ENCODE measurements at places on chromosomes 6 and 20.
A peak's percentile ranks its signal among the peaks of the same experiment; 100 is the strongest.

DNA sequence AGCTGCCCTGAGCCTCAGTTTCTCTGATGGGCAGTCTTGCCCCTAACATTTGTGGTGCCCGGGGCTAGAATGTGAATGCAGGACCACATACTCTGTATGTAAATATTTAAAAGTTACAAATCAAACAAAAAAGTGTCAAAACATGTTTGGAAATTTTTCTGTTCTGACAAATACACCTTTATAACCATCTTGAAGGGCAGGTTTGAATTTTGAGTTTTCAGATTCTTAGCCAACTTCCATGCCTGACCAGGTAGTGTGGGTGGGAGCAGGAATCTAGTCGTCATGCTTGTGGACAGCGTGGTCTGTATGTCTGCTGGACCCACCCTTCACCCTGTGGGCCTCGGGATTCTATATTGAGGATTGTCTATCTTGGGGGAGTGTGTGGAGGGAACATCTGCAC, 325.1 kb downstream of the SOX4 start:
- no peak for DNase-seq

- peak; percentile 71 for DNase-seq
Observed at GRCh38 chr20:23225407-23226060, 125.1 kb upstream of the NXT1 start.

- DNase-seq, result no peak
Observed at GRCh38 chr6:14286634-14287428, 169.3 kb downstream of the CD83 start.

DNA sequence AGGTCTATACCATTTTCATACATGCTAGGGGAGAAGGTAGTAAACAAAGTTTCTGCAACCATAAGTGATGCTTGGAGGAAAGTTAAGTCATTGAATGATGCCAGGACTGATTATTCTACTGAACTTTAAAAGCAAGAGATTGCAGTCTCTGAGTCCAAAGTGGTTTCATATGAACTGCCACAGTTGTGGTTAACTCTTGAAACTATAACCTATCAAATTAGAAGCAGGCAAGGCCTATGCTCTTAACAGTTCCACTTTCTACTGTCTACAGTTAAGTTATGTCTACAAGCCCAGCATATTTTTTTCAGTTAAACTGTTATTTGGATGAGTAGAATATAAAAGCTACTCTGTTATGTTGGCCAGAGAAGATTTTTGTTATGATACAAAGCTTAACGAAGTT, 326.5 kb upstream of the RUNX2 start:
- no peak for DNase-seq

DNA sequence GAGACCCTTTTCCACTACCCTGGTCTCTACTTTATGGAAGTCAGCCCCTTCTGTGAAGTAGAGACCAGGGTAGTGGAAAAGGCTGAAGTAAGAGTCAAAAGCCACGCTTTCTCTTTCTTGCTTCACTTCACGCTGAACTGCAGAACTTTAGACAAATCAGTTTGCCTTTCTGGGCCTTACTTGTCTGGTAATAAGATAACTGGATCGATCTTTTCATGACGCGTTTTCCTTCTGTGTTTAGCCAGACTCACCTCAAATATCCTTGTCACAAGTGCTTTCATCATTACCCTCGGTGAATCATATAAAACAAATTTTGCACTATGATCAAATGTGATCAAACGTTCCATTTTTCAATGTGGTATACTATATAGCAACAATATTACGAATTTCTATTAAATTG, 170.7 kb downstream of the CLIC5 start:
- DNase-seq, result no peak

- no peak for DNase-seq
Observed at GRCh38 chr6:40606526-40606925, 19.4 kb upstream of the LRFN2 start.

- no peak for DNase-seq
Observed at GRCh38 chr20:17620371-17621228, 50.7 kb downstream of the DSTN start.

- no peak for DNase-seq
Observed at GRCh38 chr20:63097336-63097831, 90.6 kb upstream of the BHLHE23 start.

DNA sequence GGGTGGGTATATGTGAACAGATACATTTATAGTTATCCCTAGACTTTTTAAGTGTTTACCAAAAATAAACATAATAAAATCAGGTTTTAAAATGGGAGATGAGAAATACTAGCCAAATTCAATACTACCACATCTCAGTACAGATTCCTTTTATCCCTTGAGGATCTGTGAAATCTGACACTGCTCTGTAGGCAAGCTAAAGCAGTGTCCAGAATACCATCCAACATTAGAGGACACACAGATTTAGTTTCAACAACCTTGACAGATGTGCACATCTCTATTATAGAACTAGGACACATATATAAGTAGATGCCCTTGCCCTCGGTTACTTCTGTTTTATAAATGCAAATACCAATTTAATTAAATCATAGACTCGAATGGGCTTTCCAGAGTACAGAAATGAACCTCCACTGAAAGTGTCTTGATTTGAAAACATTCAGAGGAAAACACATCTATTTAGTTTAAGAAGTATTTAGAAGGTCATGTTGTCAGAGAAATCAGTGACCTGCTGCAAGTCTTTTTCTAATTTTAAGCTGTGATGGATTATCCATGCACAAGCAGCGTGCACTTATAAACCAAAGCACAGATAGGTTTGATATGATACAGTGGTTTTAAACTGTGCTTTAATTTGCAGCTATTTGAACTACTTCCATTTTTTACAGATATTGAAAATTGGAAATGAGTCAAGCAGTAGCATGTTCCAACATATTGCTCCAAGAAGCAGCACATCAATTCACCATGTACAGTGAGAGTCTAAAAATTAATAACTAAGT, 156.3 kb upstream of the EPHA7 start:
- DNase-seq, result no peak

DNA sequence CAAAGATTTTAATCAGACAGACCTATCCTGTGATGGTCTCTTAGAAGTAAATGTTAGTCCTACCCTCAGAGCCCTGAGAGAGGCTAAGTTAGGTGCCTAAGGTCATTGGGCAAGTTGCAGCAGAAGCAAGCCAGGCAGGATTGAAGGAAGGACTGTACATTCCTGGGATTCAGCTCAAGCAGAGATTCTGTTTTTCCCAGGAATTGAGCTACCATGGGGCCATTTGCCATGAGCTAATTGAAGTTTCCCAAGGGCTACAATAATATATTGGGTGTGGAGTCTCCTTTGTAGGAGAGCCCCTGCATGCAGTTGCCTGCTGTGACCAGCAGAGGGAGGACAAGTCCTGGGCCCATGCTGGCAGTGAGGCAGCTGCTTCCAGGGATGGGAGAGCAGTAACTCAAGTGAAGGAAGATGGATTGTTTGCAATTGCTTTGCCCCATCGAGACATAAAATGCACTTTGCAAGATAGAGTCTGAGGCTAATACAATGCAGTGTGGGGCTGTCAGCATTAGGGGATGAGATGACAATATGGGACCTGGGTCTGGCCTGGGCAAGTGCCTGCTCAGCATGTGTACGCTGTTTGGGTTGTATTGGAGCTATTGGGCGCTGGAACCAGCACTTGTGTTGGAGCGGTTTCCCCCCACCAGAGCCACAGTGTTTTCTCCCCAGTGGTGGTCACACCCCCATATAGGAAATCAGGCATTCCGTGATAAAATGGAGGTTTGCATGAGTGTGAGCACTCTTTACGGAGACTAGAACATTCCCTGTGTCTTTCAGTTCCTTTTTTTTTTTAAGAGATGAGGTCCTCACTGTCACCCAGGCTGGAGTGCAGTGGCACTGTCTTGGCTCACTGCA, 27.9 kb downstream of the DNMT3B start:
- peak; percentile 90 for DNase-seq

- no peak for DNase-seq
Observed at GRCh38 chr6:158825038-158825950, 6.1 kb upstream of the EZR start.

DNA sequence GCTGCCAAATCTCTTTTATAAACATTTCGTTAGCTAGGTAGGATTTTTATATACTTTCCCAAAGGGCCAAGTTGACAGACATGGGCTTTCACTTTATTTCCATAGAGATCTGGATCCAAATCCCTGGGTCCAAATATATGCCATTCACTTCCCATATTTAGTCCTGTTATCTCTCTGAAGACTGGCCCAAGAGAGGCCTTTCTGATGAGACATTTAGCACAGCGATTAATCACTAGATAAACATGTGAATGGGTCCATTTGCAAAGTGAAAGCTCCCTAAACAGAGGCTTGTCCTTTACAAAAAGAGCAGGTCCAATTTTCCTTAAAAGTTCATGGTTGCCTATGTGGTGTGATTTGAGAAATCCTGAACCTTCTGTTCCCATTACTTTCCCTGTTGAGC, 132.6 kb downstream of the TRMT11 start:
- no peak for DNase-seq

DNA sequence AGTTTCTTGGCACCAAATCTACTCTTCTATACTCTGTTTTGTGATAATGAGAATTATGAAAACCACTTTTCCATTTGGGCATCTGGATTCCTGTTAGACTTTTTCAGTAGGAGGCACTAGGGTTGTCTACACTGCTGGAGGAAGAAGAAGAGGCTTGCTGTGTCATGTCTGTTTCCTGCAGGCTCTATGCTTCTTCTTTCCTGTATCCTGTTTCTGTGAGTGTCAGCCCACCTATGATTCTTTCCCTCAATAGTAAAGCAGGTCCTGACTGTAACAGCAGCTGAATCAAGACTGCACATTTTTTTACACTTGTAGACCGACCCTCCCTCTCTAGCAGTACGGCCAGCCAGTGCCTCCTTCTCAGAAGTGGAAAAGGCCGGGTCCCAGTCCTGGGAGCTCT, 603.9 kb downstream of the HDGFL1 start:
- no peak for DNase-seq

DNA sequence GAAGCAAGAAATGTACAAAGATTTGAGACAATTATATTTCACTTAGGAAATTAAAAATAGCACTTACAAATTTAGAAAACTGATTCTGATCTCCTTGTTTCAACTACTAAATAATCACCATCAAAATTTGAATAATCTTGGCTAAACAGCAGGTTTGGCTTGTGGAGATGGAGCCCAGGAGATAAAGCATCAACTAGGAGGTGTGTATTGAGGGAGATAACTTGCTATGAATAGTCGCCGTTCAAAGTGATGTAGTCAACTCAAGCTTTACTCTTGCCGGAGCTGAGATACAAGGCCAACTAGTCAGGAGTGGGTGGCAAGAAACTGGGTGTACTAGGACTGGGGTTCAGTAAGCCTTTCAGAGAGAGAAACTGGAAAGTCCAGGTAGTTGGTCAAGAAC, 117.7 kb downstream of the TRMT11 start:
- no peak for DNase-seq

DNA sequence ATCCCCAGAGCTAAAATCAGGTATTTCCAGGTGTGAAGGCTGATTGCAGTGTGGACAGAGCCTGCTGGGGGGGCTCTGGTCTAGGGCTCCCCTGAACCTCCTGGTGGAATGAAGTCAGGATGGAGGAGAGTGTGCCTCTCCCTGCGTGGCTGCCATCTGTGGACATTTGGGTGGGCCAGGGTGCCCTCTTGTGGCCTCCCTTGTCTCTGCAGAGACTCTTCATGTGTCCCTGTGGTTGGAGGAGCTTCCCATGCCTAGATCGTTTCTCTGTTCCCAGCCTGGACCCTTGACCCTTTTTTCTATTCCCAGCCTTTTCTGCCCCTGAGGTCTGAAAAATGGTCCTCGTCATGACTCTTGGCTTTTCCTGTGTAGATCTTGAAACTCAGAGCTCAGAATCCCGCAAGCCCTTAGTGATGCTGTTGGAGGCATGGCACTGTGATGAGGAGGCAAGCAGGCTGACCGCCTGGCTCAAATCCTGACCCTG, 9.9 kb upstream of the PSMF1 start:
- DNase-seq, result peak; percentile 76

- DNase-seq, result no peak
Observed at GRCh38 chr20:9261781-9262180, 192.9 kb downstream of the PLCB4 start.

GRCh38 chr6:112956696-112957535, 609.8 kb downstream of the RFPL4B start:
- peak; percentile 33 for DNase-seq

DNA sequence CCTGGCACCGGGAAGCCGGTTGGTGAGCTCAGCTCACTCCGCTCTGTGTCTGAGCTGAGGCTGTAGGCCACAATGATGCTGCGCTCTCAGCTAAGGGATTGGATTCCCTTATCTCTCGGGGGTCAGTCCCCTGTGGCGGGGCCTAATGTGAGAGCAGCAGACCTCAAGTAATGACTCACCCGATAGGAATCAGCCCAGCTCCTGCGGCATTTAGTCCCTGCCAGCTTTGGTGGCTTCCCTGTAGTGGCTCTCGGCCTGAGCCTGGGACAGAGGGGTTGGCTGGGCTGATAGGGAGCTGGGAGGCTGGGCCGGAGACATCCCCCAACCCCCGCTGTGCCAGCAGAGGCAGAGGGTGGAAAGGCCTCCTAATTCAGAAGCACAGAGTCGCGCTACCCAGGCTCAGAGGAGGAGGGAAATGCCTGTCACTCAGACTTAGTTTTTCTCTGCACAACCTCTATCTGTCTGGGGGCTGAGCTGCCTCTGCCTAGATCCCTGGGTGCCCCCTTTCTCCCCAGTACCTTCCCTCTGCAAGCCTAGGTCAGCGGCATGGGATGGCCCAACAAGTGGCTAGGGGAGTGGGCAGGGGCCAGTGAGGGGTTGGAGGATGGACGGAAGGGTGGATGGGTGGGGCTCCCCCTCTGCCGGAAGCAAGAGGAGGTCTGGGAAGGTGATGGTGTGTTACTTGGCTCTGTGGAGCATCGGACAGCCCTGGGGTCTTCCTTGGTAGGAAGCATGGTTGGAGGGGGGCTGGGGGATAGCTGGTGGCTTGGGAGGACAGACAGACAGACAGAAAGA, 92.2 kb downstream of the CDH22 start:
- DNase-seq, result peak; percentile 70

DNA sequence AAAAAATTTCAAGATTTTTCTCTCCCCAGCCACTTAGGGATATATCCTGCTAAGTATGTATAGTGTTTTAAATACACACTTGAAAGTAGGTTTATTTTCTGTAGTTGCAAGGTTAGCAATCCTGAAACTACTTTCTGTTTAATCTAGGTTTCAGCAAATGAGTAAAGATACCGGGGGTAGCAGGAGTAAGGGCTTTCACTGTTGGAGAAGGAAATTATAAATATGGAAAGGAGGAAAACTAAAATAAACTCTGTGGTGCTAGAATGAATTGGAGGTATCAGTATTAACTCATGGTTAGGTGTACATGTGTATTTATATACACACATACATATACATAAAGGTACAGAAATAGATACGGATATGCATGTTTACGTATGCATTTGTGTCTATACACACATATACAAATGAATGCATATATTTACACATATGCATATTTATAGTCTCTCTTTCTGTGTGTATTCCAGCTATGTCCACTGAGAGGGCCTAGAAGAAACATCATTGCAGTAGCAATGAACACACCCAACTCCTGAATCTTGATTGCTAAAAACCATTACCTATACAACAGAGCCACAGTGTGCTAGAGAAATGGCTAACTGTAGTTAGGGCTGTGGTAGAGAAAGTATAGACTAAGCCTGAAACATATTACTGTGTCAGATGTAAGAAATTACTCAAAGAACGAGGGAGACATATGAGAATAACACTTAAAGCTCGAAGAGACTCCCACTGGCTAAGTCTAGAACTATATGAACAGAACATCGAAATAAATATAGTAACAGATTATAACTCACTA, 95.9 kb upstream of the EMILIN3 start:
- DNase-seq, result no peak

- DNase-seq, result no peak
Observed at GRCh38 chr6:55659304-55659703, 80.3 kb upstream of the HMGCLL1 start.

- DNase-seq, result no peak
Observed at GRCh38 chr6:82111818-82112217, 135.7 kb downstream of the IBTK start.

All from AG08396 (cell line).